Epithelial cell of proximal tubule (primary cell): ENCODE measurements at places on chromosomes 2 and 18.

- DNase-seq = no peak
Measured at GRCh38 chr18:79613186-79613931, 66.2 kb upstream of the CTDP1 start.

DNA sequence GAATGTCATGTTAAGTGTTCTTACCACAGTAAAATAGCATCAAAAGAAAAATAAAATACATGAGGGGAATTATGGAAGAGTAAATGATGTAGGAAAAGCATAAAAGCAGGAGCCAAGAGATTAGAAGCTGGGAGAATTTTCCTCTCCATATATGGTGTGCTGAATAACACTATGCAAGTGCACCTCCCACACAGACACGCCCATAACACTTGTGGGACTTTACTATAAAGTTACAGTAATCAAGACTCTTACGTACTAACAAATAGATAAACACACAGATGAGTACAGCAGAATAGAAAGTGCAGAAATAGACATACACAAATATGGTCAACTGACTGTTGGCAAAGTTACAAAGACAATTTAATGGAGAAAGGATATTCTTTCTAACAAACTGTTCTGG is 16.0 kb upstream of the SPHKAP start:
- no peak for DNase-seq

DNA sequence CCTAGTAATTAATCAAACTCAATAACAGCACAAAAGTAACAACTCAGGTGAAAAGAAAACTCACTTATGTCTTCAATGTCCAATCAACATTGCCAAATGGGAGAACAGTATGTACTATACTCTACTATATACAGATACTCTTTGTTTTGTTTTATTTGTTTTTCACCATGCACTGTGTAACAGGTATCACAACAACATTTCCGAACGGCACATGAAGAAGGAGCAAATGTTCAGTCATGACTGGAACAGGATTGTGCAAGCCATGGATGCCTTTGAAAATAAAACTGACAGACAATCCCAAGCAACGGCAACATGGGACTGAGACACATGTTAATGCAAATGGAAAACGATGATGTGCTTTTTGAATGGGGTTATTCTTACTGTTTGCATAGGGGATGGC is 334.9 kb upstream of the THUMPD2 start:
- DNase-seq = no peak

DNA sequence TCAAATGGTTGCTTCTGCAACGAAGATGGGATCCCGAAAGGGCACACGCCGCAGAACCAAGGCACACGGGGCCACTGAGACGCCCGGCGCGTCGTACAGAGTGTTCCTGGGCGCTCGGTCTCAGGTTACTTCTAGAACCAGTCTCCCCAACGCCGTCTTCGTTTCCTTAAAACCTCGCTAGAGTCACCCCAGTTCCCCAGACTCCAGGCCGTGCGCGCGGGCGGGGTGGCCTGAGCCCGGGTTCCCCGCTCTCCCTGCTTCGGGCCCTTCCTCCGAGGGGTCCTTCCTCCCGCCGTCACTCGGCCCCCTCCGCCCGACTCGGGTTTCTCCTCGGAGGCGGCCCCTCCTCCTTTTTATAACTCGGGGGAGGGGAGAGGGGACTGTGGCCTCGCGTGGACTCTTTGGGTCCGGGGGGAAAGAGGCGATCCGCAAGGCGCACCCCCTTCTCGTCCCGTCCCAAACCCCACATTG is 774 bp upstream of the FZD7 start:
- DNase-seq = no peak

DNA sequence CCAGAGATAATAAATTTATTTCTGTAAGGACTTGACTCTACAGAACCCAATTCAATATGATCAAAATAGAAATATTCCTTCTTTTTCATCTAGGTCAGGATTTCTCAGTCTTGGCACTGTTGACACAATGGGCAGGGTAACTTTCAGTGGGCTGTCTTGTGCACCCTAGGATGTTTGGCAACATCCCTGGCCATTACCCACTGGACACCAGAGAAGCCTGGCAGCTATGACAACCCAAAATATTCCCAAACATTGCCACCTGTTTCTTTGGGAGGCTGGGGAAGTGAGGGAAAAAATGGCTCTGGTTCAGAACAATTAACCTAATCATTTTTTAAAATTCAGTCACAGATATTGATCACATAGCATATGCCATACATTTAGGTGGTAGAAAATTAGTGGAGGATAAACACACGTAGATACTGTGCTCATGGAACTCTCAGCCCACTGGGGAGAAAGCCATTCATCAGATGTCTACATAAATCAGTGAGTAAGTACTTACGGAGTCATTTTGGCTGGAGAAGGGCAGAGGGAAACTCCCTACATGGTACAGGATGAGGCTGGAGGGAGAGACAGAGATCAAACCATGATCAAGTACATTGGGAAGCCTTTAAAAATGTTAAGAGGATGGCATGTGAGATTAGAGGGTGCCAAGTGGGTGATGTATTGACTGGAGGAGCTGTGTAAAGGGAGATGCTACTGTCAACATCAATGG is 718 bp upstream of the TNP1 start:
- no peak for DNase-seq
